ENCODE measurements at places on chromosomes 7 and 10.

DNA sequence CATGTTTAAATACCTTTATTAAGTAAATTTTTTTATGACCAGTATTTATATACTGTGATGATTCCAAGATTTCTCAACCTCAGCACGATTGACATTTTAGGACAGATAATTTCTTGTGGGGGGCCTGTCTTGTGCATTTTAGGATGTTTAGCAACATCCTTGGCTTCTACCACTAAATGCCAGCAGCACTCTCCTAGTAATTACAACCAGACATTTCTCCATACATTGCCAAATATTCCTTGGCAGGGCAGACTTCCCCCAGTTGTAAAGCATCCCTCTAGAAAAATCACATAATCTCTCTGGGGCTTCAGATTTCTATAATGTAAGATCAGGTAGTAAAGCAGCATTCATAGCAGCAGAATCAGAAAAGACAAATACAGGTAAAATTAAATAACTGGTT is 7.8 kb upstream of the LIPM start:
- no peak for DNase-seq

DNA sequence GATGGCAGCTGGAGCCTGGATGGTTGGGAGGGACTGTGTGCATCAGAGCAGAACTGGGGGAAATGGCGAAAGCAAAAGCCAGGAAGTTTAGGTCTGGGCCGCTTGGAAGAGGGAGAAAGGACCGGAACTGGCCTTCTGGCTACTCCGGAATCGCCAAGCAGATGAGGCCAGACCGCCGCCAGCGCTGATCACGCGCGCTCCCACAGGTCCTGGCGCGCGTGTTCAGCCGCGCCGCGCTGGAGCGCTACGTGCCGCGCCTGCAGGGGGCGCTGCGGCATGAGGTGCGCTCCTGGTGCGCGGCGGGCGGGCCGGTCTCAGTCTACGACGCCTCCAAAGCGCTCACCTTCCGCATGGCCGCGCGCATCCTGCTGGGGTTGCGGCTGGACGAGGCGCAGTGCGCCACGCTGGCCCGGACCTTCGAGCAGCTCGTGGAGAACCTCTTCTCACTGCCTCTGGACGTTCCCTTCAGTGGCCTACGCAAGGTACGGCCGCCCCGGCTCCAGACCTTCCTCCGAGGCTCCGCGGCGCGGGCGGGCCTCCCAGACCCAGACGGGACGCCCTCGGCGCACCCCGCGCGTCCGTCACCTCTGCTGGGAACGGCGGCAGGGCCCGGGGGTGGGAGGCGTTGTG is 2.0 kb downstream of the CYP26C1 start:
- DNase-seq, result no peak

DNA sequence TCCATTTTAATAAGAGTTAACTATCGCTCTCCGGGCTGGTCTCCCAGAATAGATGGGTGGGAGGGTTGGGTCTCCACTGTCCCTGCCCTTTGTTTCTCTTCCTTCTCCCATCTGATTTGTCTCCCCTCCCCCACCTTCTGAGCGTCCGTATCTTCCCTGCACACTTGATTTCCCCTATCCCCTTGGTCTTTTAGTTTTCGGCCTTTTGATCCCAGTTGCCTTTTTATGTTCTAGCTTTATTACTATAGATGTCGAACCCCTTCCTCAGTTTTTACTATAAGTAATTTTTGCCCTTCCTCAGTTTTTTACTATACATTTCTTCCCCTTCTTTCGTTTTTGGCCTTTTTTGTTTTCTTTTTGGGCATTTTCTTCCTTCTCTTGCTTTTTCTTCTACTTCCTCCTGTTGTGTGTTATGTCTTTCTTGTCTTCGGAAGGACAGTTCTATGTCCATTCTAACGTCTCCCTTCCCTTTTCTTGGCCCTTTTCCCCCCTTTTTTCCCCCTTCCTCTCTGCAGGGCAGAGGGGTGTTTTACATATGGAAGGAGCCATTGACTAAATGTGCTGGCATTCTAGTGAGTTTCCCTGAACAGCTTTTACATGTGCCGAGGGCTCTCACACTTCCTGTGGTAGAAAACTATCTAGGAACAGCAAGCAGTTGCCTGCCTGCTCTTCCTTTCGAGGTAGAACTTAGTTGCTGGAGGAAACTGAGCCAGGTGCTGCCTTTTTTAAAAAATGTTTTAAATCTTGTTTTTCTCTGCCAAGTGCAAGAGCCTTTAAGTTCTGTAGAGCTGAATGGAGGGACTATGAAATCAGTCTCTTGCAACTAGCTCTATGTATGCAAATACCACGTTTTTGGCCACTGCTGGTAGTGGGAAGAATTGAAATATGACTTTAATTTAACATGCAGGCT is 2.8 kb downstream of the TET1 start:
- DNase-seq, result peak; percentile 64

GRCh38 chr10:31536302-31536701 is 217.3 kb downstream of the ZEB1 start:
- peak; percentile 12 for DNase-seq

All from amniotic epithelial cell (primary cell).